ENCODE measurements at places on chromosomes 12 and 14.

GRCh38 chr12:16520328-16520727 is 85.6 kb downstream of the LMO3 start:
- DNase-seq = no peak

DNA sequence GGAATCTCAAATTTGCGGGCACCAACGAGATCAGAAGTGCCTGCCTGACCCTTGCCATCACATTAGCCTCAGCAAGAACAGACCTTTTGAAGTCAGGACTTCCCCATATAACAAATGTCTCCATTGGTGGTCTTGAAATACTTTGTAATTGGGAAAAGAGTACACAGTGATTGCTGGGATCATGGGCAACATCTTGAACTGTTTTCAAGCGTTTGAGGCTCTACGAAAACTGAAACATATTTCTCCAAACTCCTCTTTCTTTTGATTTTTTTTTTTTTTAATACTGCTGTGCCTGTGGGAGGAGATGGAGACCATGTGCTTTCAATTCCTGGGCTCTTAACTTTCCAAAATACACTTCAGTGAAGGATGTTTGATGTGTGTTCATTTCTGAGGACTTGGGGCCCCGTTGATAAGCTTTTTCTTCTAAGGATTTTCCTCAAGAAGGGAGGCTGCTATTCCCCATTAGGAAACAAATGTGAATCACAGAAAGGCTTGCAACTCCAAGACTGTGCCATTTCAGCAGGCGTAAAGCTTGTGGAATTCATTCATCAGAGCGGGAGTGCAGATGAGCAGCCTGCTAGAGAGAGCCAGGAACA is 94.5 kb downstream of the TMEM132C start:
- DNase-seq = no peak

- no peak for DNase-seq
Observed at GRCh38 chr14:61565181-61565580, 130.1 kb upstream of the HIF1A start.

DNA sequence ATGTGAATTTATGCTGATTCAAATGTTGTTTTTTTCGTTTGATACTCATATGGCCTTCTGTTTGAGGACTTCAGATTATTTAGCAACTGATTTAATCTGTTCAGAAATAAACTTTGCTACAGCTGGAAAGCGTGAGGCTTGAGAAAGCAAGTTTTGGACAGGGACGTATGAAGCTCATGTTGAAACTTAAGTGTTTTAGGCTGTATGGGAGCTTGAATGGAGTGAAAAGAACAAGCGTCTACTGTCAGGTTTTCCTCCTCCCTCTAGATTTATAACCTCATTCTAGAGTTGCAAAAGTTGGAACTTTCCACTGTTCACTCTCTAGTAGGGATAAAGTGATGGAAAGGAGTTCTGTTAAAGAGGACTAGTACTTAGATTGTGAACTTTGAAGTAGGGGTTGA is 1.0 kb downstream of the PRPF39 start:
- no peak for DNase-seq

- DNase-seq = no peak
Observed at GRCh38 chr12:13368971-13369370, 172.4 kb downstream of the EMP1 start.

DNA sequence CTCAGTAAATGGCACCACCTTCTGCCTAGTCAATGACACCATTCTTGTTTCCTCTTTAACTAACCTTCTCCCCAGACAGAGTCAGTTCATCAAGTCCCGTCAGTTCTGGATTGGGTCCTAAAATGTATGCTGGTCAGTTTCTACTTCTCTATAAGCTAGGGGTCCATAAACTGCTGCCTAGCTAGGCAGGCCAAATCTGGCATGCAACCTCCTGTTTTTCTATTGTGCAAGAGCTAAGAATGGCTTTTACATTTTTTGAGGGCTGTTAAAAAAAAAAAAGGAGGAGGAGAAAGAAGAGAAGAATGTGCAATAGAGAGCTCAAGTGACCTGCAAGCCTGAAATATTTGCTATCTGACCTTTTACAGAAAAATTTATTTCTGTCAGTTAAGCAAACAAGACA is 6.4 kb upstream of the TMED10 start:
- no peak for DNase-seq

DNA sequence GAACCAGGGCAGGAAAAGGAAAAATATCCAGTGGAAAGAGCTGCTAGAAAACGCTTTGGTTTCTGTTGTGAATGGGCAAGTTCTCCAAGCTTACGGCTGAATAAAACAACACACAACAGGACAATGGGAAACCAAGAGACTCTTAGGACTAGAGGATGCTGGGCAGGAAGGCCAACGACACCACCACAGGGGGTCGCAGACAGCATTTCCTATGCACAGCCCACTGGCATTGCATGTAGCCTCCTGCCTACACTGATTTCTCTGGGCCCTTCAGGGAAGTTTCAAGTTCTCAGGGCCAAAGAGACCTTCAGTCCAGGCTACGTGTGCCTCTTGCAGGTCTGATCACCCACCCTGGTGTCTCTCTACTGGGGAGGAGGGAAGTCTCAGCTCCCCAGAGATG is 108.0 kb downstream of the RIMBP2 start:
- DNase-seq = no peak

- DNase-seq = no peak
Observed at GRCh38 chr14:103057028-103057371, 349 bp downstream of the CDC42BPB start.

- DNase-seq = peak; percentile 79
Observed at GRCh38 chr14:34699873-34700621, 14.3 kb downstream of the CFL2 start.

DNA sequence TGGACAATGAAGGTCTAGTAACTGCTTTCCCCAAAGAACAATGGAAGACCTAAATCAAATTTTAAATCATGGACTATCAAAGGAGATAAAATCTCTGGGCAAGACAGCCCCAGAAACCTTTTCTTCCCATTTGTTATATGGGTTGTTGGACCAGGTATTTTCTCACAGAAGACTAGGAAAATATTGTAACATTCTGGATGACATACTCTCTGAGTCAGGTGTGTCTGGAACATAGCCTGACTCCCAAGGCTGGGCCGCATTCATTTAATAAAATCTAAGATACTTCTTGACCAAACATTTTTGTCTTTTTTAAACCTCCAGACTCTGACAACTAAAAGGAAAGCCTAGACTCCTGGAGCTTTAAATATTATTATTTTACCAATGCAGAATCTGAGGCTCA is 87.9 kb downstream of the ATP23 start:
- no peak for DNase-seq

GRCh38 chr12:51406859-51407258 is 15.7 kb upstream of the GALNT6 start:
- DNase-seq = no peak

DNA sequence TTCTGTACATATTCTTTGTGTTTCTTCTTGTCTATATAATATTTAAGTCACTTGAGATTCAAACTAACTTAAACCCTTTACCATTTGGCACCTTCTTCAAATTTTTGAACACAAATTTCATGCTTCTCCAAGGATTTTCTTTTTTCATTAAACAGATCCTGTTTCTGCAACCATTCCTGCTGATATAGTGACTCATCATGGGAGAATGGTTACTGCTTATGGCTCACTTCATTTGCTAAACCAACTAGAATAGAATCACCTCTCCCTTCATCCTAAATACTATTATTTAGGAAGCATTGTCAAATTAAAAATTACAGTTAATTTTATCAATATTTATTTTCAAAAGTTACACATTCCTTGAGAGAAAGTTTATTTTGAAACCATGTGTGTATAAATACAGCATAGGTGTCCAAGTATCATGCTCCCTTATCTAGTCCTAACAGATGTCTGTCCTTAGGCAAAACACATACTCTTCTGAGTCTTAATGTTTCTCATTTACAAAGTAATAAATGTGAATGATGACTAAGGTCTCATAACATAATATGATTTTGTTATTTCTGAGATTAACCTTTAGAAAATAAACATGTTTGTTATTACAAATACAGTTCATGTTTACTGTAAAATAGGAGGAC is 40.7 kb downstream of the PLCZ1 start:
- DNase-seq = peak; percentile 19

- DNase-seq = no peak
Observed at GRCh38 chr14:22919601-22919921, 612 bp upstream of the RBM23 start.

DNA sequence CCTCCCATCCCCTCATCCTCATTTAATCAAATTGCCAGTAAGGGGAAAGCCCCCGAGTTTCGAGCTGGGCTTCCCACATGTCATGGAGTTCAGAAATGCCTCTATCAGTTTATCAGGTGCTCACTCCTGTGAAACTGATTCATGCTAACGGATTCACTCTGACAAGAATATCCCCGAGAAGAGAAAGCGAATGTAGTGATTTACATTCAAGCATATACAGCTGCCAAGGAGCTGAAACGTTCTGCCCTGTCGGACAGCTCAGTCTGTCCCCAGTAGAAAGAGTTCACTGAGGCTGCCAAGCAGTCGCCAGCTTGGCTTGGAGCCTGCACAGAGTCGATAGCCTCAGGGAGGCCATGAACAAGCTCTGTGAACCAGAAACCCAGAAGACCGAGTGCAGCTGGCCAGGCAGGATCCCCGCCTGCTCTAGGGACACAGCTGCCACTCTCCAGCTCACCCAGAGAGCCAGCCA is 88.4 kb downstream of the TMCC3 start:
- peak; percentile 51 for DNase-seq

- no peak for DNase-seq
Observed at GRCh38 chr12:11650286-11651281, 1.1 kb downstream of the ETV6 start.

DNA sequence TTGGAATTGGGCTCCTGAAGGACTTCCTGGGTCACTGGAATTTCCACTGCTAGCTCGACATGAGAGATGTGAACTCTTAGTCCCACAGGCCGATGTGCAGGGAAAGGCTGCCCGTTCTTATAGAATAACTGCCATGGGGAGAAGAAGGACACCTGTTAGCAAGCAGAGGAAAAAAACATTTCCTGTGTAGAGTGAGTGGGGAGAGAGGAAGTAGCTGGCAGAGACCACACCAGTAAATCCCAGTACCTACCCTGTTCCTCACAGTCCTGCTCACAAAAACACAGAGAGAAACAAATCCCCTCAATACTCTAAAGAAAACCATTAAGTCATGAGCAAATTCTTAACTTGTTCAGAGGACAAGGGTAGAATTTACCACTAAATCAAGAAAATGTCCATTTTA is 29.5 kb downstream of the AREL1 start:
- no peak for DNase-seq

- DNase-seq = no peak
Observed at GRCh38 chr12:8867009-8867408, 44.6 kb downstream of the A2ML1 start.

GRCh38 chr12:304805-305204 is 42.2 kb upstream of the SLC6A13 start:
- DNase-seq = no peak

- DNase-seq = peak; percentile 40
Observed at GRCh38 chr12:9039397-9039977, 50.1 kb downstream of the KLRG1 start.

- DNase-seq = no peak
Observed at GRCh38 chr14:63924375-63924774, 71.6 kb downstream of the SYNE2 start.

Data from A172 (cell line).